ENCODE measurements at places on chromosomes 1 and 21.

GRCh38 chr21:29261555-29262540, 36.9 kb upstream of the BACH1 start:
- no peak for ATAC-seq

DNA sequence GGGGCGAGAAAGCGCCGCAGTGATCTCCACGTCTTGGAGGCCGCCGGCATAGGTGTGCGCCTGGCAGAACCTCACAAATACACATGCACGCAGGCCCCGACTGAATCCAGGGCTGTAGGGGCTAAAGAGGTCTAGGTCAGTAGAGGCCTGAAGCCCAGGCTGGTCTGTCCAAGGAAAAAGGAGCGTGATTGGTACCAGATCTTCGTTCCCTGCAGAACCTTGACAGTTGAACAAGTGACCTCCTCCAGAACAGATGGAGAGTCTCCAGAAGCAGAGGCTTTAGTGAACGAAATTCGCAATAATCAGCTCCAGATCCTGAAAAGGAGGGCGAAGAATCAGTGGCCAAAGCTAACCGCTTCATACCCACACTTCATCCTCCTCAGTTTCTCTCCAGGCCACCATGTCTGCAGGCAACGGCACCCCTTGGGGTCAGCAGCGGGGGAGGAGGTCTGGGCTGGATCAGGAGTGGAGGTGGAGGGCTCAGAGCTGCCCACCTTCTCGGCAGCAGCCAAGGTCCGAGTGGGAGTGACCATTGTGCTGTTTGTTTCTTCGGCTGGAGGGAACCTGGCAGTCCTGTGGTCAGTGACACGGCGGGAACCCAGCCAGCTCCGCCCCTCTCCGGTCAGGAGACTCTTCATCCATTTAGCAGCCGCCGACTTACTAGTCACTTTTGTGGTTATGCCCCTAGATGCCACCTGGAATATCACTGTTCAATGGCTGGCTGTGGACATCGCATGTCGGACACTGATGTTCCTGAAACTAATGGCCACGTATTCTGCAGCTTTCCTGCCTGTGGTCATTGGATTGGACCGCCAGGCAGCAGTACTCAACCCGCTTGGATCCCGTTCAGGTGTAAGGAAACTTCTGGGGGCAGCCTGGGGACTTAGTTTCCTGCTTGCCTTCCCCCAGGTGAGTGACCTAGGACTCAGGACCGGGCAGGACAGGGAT, 749 bp upstream of the PEX11B start:
- peak; percentile 13 for ATAC-seq

GRCh38 chr1:204459706-204460105, 34.9 kb downstream of the PIK3C2B start:
- ATAC-seq = no peak

DNA sequence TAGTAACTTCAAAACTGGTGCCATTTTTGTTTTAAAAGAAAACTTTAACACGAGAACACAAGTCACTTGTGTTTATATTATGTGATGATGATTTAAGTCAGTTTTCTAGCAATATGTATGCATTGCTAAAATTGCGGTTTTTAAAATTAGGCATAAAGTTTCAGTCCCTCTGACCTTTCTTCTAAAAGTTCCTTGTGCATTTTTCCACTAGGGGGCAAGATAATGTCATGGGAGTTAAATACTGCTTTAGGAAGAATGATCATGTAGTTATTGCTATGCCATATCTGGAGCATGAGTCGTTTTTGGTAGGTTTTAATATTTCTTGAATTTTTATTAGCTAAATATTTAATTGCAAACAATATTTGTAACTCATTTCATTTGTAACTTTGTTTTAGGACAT, 10.7 kb downstream of the CDC7 start:
- ATAC-seq = no peak

- no peak for ATAC-seq
Observed at GRCh38 chr1:91613595-91613994, 112.9 kb downstream of the CDC7 start.

- ATAC-seq = no peak
Observed at GRCh38 chr1:186915555-186915954, 86.8 kb downstream of the PLA2G4A start.

DNA sequence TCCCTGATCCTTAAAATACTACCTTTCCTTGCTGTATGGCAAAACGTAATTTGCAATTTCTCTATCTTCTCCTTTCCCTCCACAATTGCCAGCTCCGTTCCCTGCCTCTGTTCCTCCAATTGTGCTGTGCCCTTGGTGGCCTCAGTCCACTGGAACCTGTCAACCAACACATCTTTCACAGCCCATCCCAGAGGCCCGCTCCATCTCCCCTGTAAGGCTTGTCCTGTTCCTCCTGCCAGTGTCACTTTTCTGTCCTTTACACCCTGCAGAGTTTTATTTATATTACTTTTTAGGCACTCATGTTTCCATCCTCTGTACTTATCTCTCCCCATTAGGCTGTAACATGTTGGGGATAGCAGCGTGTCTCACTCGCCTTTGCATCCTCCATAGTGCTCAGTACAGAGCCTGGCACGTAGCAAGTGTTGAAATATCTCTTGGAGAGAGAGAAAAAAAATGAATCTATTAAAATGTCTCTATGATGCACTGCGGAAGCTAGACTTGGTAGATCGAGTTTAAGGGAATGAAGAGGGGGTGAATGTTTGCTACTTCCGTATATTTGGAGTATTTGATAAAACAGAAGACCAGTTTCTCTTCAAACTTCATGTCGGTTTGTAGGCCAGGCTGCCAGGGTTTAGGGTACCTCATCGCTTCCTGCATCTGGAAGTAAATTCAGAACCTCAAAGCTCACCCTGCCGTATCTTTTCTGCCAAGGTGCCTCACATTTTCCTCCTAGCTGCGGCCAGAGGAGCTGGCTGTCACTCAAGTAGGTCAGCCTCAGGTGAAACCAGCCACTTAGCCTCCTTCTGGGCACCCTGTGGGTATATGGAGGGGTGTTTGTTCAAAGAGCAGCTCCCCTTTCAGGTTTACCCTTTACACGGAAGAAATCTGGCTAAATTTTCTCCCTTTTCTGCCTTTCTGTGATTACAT, 303.8 kb downstream of the TM2D1 start:
- no peak for ATAC-seq

- ATAC-seq = no peak
Observed at GRCh38 chr1:226619031-226619430, 70.5 kb downstream of the STUM start.

- no peak for ATAC-seq
Observed at GRCh38 chr1:237873487-237874211, 17.1 kb downstream of the ZP4 start.

DNA sequence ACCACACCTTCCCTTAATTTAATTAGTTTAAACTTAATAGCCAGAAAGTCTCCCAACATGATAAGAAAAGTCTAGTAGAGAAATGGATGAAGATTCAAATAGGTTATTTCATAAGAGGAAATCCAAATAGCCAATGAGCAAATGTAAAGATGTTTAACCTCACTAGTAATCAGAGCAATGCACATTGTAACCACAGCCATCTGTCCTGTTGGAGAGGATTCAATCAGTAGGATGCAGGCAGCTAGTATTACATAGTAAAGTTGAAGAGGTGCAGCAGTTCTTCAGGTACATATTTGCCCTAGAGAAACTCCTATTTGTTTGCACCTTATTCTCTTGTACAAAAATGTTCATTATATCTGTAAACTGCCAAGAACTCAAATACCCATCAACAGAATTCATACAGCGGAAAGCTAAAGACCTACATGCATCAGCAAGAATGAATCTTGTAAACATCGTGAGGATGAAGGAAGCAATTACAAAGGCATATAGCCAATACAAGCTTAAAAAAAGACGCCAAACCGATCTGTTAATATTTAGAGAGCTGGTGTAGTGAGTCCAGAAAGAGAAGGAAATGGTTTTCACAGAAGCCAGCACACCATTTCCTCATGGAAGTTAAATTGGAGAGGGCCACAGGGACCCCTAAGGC, 27.9 kb downstream of the DIP2A start:
- no peak for ATAC-seq

DNA sequence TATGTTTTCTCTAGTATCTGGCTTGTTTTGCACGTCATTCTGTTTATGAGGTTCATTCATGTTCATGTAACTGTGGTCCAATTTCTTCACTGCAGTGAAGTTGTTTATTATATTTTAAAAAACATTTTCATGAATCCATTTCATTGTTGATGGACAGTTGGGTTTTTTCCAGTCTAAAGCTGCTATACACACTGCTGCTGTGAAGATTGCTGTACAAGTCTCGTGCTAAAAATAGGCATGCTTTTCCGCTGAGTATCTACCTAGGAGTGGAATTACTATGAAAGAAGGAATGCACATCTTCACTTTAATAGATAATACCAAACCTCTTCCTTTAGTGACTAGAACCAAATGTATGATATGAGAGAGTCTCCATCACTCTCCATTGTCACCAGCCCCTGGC, 49.0 kb upstream of the ETS2 start:
- ATAC-seq = no peak

- no peak for ATAC-seq
Observed at GRCh38 chr1:229885568-229886495, 181.2 kb upstream of the GALNT2 start.

DNA sequence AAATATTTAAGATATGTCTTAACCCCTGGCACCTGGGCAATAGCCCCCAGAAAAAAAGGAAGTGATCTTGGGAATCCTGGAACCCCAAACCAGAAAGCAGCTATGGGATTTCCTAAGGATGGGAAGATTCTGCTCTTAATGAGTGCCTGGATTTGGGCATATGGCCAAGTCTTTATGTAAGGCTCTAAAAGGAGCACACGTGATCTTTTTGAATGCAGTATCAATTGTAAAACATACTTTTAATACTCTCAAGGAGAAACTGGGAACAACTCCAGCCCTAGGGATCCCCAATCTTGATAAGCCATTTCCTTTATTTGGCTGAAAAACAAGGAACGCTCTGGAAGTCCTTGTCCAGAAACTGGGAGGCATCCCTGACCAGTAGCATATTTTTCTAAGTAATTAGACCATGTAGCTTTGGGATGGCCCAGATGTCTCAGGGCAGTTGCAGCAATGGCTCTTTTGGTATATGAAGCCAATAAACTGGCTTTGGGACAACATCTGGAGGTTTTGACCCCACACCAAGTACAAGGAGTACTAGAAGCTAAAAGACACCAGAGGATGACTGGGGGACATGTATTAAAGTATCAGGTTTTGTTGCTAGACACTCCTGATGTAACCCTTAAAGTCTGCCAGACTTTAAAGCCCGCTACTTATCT, 80.9 kb upstream of the KIAA0040 start:
- ATAC-seq = no peak

DNA sequence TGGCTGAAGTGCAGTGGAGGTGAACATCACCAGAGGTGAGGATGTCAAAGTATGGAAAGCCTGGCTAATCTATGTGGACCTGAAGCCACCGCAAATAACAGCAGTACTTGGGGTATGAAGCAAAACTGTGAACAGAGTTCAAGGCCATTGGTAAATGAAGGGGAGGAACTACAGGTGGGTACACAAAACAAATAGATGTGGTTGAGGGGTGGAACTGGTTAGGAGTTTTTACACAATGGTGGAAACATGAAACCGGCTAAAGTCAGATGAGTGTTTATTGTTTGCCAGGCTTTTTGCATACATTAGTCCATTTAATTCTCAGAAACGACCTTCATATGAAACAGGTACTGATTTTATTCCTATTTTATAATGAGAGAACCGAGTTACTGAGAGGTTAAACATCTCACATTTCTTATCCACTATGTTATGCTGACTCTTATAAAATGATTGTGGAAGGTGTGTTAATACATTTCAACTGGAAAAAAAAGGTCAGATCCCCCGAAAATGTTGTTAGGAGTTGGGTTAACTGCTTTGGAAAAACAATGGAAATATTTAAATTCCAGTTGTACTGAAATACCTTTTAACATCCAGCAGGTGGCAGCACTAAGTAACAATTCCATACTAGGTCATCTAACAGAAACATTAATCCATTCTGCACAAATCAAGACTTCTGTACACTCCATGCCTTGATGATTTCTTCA, 44.3 kb upstream of the GTF2B start:
- peak; percentile 30 for ATAC-seq

DNA sequence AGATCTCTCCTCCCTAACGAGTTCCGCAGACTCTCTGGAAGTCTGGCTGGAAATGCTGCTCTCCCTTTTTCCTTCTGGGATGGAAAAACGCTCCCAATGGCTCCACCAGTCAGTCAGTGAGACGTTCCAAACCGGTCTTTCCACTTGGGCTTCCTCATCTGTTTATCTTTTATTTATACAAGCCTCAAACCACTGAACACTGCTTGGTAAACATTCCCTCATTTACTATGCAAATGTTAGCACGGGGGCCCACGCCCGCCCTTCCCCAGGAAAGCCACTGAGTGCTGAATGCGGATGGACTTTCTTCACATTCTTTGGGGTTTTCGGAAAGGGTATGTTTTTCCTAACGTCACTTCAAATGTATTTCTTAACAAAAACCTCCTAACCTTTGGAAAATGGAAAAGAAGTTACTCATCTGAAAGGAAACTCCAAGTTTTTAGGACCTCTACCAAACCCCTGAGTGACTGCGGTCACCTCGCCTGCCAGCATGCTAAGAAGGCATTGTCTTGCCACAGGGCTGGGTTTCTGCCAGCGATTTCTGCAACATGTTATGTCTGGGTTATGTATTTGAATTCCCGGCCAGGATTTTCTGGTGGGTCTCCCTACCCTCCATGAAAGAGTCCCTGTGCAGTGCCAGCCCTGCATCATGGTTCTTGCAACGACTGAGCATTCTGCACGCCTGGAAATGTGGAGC, 14.0 kb upstream of the UMODL1 start:
- no peak for ATAC-seq

DNA sequence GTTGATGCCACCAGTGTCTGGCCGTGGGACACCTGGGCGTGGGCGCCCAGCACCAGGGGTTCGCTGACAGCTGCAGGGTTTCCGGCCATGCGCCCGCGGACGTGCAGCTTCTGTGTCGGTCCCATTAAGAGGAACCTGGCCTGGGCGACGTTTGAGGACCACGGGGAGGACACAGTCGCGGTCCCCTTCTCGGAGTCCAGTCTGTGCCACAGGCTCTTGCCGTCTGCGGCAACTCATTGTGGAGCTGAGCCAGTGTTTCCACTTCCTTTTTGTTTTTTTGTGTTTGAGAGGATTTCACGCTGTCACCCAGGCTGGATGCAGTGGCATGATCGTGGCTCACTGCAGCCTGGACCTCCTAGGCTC, 1.6 kb upstream of the C1orf159 start:
- ATAC-seq = no peak

GRCh38 chr1:204130981-204131892, 20.6 kb downstream of the ETNK2 start:
- no peak for ATAC-seq

GRCh38 chr1:212484701-212485570, 52.2 kb downstream of the NENF start:
- no peak for ATAC-seq

Measured in activated CD4-positive, CD25-positive, alpha-beta regulatory T cell treated with anti-CD3 and anti-CD28 coated beads, Interleukin-2, amount 50 U/mL, for 24 hours (primary cell).